ENCODE measurements at places on chromosomes 6 and 20.
A peak's percentile ranks its signal among the peaks of the same experiment; 100 is the strongest.

GRCh38 chr6:111721753-111722154 is 116.1 kb upstream of the TRAF3IP2 start:
- DNase-seq = no peak

DNA sequence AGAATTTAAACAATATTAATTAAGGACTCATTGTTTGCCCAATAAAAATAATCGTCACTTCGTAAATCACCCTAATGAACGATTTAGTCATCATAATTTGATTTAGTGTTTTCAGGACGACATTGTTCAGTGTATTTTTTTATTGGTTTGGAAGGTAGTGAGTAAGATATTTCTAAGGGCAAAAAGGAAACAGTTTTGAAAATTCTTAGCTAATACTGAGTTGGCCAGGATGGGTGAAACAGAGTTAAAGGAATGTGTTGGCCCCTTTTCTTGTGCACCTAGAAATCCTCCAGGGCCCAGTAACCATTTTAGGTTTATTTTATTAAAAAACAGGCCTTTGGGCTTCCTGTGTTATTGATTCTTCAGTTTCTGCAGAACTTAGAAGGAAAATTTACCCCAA is 25.3 kb downstream of the ANKS1A start:
- DNase-seq = no peak

DNA sequence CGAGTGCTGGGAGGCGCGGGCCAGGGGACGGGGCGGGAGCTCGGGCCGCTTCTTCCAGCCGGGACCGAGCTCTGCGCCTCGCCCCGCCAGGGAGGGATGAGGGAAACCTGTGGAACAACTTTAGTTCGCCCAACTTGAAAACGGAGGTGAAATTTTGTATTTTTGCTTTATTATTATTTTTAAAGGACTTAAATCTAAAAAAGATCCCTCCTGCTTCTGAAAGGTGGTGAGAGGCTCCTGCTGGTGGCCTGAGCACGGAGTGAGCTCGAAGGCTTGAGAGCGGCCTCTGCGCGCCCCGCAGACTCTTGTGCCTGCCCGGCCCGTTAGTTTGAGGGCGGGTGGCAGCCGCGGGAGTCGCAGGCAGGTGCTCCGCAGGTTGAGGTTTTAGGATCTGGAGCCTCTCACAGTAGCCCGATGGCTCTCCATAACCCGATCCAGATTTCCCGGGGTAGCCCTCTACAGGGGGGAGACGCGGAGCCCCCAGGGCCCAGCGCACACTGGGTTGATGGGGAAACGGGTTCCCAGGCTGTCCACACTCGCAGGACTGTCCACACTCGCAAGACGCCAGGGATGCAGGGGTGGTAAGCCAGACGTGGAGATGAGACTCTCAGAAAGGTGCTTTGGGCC is 46.2 kb upstream of the SUPT3H start:
- DNase-seq = no peak

DNA sequence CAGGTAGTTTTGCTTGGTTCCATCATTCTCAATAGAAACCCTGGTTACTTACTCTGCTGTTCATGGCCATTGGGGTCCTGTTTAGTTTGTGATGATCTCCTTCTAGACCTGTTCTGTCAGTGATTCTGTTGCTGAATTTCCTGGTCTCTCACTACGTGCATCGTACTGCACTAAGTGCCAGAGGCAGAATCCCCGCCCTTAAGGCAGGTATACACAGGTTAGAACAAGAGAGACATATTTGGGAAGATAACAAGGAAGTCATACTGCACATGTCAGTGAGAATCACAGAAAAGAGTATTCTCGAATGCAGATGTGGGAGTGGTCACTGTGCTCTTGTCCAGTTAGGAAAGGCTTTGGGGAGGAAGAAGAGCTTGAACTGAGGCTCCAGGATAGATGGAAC is 148.1 kb upstream of the MYLIP start:
- no peak for DNase-seq

- no peak for DNase-seq
Measured at GRCh38 chr6:7818257-7819214, 92.1 kb downstream of the TXNDC5 start.

DNA sequence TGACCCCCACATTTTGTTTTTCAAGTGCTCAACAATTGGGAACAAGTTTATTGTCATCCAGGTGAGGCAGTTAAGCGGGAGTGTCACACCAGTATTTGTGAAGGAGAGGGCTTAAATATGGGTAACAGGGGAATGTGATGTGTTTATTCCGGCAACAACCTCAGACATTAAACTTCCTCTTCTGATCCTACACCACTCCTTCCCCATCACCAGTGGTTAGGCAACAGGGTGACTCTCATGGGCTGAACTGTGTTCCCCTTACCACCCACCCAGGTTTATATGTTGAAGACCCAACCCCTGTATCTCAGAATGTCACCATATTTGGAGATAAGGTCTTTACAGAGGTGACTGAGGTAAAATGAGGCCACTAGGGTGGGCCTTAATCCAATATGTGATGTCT is 52.1 kb upstream of the RNF182 start:
- DNase-seq = no peak

- DNase-seq = no peak
Measured at GRCh38 chr6:135479601-135480000, 17.9 kb downstream of the AHI1 start.

GRCh38 chr20:23179766-23180403 is 93.8 kb upstream of the CD93 start:
- no peak for DNase-seq

- DNase-seq = no peak
Measured at GRCh38 chr6:92701425-92702096, 717.8 kb downstream of the EPHA7 start.

DNA sequence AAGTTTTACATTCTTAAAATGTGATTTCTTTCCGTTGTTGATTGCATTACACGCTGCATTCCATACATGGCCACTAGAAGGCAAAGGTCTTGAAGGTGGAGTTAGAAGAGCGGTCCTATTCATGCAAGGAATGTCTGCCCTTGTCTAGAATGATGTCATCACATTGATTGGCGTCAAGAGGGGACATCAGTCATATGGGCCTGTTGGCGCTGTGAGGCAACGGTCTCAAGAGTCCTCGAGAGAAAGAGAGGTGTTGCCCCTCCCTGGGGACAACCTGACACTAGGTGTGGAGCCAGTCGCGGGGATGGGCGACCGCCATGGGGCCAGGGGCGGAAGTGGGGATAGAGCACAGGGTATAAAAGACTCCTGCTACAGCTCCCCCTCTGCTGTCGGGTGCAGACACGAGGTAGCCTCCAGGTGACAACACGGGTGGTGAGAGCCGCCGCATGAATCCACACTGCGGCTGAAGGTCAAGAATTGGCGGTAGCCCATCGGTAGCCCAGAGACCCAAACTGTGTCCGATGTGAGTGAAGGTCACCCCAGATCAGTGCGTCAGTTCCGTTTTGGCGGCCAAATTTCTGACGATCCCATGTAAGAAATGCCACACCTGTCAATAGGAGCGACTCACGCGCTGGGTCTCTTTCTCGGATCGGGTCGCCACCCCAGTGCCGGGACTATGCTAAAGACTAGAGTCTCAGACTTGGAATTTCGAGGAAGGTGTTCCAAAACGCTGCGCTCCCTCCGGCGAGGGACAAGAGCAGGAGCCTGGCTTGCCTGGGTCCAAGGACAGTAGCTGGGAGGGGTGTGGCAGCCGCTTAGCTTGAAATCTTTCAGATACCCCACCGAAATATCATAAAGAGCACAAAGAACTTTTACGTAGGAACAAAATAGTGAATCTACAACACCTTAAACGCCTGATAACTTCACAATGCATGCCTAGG is 93.2 kb upstream of the ZNF184 start:
- no peak for DNase-seq

- no peak for DNase-seq
Measured at GRCh38 chr6:130602151-130602770, 224.9 kb upstream of the SMLR1 start.

DNA sequence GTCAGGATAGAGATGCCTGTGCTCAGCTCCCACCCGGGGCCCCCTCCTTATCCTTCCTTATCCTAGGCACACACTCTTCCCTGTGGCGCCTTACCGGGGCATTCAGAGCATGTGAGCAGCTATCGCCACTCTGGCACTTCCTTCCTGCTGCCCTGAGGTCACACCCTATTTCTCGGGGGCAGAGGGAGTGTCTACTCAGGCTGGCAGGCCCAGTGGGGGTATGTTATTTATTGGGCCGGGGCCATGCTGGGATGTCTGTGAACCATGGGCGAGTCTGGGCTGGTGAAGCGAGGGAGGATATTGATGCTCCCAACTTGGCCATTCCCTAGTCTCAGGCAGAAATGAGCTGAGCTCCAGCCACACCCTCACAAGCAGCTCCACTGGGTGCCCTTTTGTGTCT is 3.9 kb upstream of the LY6G6D start:
- DNase-seq = no peak

GRCh38 chr6:157552820-157553485 is 172.0 kb downstream of the ZDHHC14 start:
- DNase-seq = no peak

- no peak for DNase-seq
Measured at GRCh38 chr20:12223057-12223456, 305.4 kb downstream of the BTBD3 start.

GRCh38 chr20:10427060-10427692 is 6.8 kb downstream of the MKKS start:
- DNase-seq = no peak

DNA sequence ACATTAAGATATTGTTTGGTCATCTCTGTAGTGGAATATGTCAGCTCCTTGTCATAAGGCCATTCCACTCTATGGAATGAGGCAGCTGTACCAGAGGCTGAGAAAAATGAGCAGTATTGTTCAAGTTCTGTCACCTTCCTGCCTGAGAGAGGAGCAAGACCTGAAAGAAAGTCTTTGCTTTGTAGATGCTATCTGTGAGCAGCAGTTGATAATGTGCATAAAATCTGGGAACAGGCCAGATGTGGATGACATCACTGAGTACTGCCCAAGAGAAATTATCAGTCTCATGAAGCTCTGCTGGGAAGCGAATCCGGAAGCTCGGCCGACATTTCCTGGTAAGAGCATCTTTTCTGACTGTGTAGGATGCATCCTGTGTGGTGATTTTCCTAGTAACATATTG is 16.8 kb downstream of the RIPK1 start:
- DNase-seq = no peak

DNA sequence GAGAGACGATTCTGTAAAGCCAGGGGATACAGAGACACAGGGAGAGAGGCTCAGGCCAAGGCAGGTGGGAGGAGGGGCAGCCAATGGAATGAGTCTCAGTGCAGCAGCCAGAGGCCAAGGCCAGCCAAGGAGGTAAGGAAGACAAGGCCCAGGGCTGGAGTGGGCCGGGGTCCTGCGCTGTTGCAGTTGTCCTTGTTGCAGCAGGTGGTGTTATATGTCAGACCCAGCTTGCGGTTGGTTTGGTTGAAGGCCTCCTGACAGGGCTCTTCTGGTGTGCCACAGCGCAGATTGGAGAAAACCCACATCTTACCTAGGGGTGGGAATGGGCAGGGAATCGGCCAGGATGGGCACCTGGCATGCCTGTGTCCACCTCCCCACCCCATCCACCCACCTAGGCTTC is 2.5 kb downstream of the LY6G6C start:
- DNase-seq = no peak

DNA sequence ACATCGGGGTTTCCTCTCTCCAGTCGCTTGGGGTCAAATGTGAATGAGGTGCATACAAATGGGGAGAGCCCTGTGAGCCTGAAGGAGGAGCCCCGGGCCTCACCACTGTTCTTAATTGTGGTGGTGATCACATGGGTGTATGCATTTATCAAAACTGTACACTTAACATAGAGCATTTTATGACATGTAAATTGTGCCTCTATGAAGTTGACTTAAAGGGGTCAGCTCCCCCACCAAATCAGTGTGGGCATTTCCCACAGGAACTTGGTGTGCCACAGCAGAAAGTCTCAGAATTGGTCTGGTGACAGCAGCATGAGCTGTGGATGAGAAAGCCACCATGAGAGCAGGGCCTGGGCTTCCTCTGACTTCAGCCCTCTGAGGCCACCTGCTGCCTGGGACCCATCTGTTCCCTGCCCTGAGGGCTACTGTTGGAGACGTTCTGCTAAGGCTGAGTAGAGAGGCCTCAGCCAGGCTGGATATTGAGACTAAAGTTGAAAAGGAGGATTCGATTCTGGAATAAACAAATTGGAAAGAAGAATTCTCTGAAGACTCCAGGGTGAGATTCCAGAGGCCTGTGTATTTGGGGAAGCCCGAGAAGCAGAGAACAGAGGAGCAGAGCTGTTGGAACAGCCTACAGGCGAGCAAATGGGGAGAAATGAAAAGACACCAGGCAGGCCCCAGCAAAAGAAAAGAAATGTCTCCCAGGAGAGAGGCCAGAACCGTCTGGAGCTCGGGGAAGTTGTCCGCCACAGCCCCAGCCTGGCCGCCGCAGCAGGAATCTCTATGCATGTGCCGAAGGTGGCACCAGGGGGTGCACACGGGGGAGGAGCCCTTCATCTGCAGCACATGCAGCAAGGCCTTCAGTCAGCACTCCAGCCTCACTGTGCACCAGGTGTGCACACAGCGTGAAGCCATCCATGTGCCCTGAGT is 37.6 kb upstream of the XRN2 start:
- no peak for DNase-seq

- DNase-seq = peak; percentile 98
Measured at GRCh38 chr20:50071039-50071888, 41.7 kb downstream of the UBE2V1 start.

GRCh38 chr6:53067849-53068361 is 2.7 kb downstream of the FBXO9 start:
- DNase-seq = no peak

GRCh38 chr20:39036851-39037250 is 74.7 kb downstream of the DHX35 start:
- no peak for DNase-seq

DNA sequence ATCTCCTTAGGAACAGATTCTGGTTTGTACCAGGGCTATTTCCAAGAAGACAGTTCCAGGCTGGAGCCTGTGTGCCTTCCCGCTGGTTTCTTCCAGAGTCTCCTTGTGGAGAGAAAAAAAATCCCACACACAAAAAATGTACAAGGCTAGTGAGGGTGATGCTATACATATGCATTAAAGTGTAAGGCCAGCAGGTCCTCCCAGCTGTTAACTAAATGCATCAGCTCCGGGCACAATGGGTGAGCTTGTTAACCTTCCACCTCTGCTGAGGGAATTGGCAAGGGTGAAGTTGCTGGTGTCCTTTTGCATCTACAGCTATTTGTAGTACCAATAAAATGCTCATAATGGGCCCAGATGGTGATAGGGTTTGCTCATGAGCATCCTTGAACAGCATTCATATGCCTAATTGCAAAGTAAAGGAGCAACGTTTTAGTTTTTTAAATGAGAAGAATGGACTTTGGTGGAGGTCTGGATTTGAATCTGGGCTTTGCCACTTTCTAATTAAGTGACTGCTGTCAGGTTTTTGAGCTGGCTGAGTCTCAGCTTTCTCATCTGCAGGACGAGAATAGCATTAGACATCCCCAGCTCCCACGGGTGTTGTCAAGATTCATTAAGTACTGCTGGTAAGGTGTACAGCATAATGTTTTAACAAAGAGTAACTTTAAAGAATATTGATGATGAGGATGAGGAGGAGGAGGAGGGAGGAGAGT is 361.8 kb downstream of the QKI start:
- DNase-seq = no peak

DNA sequence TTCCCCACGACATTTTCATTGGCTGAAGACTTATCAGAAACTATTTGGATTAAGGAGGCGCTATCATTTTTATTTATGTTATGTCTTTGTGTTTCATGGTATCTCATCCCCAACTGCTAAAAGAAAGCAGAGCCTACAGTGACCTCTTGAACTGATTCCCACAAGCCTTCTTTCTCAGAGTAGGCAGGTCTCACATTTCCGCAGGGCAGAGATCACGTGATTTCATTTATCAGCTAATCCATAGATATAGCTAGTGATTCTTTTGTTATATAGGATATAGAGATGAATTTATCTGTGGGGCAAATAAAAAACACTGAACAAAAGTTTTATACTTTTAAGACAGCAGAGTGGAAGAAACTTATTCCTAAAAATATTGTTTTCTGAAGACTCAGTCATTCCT is 25.0 kb upstream of the POPDC3 start:
- no peak for DNase-seq

GRCh38 chr20:63094767-63095499 is 88.2 kb upstream of the BHLHE23 start:
- DNase-seq = no peak

Data from activated CD4-positive, alpha-beta T cell treated with anti-CD3 and anti-CD28 coated beads, Interleukin-2, amount 50 U/mL, for 24 hours (primary cell).